ENCODE measurements at places on chromosomes 12 and 14.

DNA sequence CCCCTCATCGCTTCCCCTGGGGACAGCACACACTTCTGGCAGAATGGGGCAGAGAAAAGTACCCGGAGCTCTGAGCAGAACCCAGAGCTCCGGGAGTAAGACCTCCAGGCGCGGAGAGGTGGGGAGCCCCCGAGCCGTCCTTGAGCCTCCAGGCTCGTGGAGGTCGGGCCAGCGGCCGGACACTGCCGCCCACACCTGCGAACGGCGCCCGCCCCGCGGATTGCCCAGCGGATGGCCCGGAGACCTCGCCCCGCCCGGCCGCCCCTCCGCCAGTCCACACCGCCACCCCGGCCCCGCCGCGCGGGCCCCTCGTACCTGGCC, 344 bp downstream of the SPTLC2 start:
- no peak for DNase-seq

GRCh38 chr12:48881686-48882314, 16.1 kb upstream of the RND1 start:
- DNase-seq = no peak

- DNase-seq = no peak
Measured at GRCh38 chr12:126762150-126762549, 1504.8 kb upstream of the TMEM132C start.

DNA sequence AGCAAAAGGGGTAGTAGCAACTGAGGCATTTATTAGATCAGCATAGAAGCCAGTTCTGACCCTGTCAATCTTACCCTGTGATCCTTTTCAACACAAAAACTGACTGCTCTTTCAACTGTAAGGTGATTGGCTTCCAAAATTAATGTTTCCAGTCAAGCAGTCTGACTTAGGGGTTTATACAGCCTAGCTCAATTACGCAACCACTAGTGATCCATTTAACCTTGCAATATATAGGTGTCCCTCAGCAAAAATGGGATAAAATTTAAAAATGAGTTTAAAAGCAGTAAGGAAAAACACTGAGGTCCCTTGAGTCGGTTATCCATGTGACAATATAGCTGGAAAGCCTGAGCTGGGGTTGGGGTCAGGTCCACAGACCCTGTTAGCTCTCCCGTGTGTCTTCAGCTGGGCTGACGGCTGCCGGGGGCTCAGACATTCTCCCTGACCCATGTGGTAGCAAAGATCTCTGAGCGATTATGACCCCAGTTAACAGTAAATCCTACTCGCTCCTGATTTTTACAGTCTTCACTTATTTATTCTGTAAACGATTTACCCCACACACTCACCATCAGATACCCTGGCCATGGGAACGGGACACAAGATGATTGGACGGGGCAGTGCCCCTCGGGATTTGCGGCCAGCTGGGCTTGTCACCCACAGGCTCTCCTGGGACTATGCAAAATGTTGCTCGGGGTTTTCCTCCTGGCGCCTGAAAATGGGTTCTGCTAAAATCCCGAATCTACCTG, 16.6 kb downstream of the ADGRD1 start:
- no peak for DNase-seq

GRCh38 chr12:107319533-107320032, 226.2 kb upstream of the CRY1 start:
- DNase-seq = no peak

DNA sequence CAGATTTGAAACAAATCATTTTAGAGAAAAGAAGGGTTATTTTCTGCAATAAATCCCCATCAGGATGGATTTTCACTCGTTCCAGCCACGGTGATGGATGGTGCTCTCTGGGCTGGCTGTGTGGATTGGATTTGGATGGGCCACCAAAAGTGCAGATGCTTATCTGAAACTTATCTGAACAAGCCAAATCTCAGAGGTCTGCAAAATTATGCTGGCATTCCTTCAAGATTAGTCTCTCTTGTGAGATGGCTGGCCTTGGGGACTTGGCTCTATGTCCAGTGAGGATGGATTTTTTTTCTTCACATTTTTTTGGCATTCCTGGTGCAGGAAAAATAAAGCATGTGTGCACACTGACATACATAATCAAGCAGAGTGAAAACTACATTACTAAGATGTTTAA, 341.9 kb downstream of the GXYLT1 start:
- DNase-seq = no peak

DNA sequence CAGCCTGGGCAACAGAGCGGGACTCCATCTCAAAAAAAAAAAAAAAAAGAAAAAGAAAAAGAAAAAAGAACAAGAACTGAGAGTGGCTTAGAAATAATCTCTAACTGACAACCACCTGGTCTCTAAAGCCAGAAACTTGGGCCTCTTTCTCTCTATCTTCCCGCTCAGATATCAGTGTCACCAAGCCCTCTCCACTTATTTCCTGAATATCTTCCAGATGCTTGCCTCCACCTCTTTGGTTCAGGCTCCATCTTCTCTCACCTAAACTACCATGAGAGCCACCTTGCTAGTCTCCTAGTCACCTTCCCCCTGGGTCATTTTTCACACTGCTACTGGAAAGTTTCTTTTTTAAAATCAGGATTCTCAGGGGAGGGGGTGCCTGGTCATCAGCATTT, 1.8 kb upstream of the TM9SF1 start:
- DNase-seq = no peak

- DNase-seq = no peak
Measured at GRCh38 chr12:75977590-75977951, 54.0 kb downstream of the PHLDA1 start.

- DNase-seq = no peak
Measured at GRCh38 chr12:116591855-116592637, 32.9 kb downstream of the MAP1LC3B2 start.

DNA sequence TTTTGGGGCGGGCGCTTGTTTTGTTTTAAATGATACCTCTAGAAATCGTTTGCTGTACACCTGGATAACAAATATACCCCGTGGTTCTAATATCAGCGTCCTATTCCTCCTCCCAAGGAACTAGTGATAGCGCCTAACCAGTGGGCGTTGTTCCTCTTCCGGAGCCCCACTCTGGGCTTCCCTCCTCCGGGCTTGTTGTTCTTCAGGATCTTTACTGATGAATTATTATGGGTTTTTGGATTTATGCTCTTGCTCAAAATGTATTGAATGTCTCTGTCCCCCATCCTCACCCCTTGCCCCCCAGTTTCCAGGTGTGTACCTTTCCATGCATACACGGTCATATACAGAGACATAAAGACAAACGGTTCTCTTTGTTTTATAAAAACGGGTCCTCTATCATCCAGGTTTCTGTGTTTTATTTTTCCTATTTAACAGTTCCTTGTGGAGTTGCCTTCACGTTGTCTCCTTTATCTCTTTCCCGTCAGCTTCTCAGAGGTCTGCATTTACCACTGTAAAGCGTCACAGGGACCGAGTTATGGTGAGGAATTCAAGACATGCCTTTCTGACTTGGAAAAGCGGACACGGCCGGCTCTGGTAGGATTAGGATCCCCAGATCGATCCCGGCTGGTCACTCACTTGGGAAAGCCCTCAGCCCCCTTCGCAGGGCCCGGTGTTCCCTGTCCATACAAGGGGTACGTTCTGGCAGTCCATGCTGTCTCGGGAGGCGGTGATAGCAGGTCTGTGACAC, 655 bp upstream of the PLEKHG3 start:
- no peak for DNase-seq

GRCh38 chr14:56676042-56676441, 96.4 kb downstream of the TMEM260 start:
- DNase-seq = no peak

- peak; percentile 8 for DNase-seq
Measured at GRCh38 chr12:71216725-71217579, 59.2 kb upstream of the TSPAN8 start.

- no peak for DNase-seq
Measured at GRCh38 chr12:122740351-122740750, 9.7 kb upstream of the HCAR1 start.

DNA sequence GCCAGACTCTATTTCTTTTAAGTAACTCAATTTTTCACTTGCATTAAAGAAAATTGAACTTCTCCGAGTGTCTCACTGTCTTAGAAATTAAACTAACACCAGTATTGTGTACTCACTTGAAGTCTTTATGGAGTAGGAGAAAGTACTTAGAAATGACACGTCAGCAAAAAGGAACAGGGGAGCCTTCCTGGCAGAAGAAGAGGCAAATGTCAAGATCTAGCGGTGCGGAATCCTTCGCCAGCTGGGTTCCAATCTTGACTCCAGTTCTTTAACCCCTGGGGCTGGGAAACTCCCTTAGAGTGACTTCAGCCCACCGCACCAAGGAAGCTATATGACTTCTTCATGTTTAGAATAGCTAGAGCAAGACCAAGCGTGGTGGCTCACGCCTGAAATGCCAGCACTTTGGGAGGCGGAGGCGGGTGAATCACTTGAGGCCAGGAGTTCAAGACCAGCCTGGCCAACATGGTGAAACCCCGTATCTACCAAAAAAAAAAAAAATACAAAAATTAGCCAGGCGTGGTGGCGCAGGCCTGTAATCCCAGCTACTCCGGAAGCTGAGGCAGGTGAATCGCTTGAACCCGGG, 34.4 kb downstream of the WBP11 start:
- DNase-seq = no peak

GRCh38 chr12:56387152-56387736, 24.6 kb upstream of the APOF start:
- DNase-seq = no peak

DNA sequence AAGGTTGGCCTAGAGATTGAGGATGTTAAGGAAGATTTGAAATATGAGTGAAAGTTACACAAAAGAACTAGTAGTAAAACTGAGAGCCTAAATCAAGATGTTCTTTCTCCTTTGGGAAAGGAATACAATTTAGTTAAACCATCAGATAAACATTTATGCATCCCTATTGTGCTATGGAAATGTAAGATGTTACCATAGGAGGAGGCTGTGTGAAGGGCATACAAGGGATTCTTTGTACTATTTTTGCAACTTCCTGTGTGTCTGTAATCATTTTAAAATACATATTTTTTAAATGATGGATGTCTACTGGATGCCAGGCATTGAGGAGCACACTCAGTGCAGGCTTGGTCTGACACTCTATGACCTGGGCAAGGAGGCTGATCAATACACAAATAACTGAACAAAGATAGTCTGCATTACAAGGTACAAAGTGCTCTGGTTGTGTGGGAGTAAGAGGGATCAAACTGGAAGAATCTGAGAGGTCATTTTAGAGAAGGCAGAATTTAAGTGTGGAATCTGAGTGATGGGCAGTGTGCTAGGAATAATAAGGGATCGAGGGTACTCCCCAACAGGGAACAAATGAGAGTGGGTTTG, 5.8 kb upstream of the CHPT1 start:
- no peak for DNase-seq

DNA sequence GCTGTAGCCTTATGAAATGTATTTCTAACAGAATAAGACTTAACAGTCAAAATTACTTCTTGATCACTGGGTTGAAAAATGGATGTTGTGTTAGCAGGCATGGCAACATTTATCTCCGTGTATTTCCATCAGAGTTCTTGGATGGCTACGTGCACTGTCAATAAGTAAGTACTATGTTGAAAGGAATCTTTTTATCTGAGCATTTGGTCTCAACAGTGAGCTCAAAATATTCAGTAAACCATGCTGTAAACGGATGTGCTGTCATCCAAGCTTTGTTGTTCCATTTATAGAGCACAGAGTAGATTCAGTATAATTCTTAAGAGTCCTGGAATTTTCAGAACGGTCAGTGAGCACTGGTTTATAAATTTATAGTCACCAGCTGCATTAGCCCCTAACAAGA, 15.5 kb downstream of the SCAF11 start:
- DNase-seq = no peak

GRCh38 chr12:2691345-2692071, 103.3 kb upstream of the FKBP4 start:
- no peak for DNase-seq

DNA sequence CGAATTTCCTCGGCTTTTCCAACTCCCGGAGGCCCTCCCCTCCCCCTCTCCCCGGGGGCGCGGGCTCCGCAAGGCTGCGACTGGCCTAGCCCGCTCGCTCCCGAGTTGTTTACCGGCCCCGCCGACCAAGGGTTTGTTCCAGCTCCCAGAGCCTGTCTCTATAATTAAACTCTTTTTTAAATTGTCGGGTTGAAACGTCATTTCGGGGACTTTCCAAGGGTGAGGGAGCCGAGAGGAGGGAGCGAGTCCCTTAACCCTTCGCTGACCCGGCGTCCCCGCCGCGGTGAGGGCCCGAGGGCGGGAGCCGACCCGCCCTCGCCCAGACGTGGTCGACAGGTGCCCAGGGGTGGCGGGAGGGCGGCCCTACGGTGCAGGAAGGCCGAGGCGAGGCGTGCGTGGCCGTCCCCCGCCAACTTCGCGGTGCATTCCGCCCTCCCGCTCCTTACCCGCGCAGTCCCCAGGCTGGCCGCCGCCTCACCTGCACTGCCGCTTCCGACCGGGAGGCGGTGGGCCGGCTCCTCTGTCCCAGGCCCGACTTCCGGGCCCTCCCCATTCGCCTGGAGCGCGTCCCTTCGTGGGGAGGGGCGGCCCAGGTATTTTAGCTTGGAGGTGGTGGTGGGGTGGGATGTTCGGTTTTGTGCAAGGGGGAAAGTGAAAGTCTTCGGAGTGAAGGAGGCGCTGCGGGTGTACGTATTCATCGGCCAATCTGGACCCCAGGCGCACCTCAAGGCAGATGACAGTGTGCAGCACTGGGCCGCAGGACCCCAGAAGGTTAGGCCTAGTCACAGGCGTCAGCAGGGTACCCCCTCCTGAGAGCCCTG, 2.9 kb upstream of the ZFP36L1 start:
- no peak for DNase-seq

DNA sequence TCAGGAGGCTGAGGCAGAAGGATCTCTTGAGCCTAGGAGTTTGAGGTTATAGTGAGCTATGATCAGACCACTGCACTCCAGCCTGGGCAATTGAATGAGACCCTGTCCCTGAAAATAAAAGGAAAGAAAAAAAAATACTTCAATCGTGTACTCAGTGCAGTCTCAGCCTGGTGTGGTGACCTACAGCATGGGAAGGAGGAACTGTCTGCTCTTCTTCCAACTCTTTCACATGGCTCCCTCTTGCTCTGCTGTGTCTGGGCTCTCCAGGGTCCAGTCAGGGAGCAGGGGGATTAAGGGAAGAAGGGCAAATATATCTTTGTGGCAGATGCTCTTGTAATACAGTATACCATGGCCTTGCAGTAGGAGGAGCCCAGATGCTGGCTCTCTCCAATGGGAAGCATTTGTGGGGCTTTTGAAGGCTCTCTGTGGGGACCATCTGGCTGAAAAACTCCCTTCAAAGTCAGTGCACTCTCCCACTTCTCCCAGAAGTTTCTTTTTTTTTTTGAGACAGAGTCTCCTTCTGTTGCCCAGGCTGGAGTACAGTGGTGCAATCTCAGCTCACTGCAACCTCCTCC, 76.6 kb upstream of the TMPO start:
- no peak for DNase-seq

- DNase-seq = no peak
Measured at GRCh38 chr12:122895320-122895703, 612 bp downstream of the VPS37B start.

GRCh38 chr12:53453953-53454640, 2.2 kb downstream of the PCBP2 start:
- DNase-seq = no peak
